ENCODE measurements at places on chromosomes 6 and 20.

DNA sequence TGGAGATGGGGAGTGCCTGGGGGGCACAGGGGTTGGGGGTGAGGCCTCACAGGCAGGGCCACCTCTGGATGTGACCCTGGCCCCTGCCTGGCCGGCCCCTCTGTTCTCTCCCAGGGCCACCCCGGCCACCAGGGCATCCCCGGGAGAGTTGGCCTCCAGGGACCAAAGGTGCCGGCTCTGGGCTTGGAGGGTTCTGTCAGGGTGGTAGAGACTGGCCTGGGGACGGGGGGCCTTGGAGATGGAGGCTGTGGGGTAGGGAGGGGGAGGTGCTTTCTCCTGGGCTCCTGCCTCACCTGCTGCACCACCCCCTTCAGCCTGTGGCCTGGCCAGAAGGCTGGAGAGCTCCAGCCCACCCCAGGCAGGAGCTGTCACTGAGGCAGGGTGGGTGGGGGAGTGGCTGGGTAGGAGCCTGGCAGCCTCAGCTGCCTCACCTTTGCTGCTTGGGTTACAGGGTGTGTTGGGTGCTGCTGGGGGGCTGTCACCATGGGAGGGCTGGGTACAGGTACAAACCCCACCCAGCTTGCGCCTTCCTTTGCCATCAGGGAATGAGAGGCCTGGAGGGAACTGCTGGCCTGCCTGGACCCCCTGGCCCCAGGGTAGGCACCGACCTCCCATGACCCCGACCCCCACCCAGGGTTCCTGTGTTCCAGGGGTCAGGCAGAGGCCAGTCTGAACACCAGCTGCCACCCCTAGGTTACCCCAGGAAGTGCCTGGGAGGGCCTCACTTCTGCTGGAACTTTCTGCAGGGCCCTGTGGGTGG, 32.7 kb downstream of the COL20A1 start:
- no peak for DNase-seq

- no peak for DNase-seq
These were observed 119.4 kb downstream of the ZFAND3 start for GRCh38 chr6:37938909-37939308.

GRCh38 chr6:11012976-11013720, 31.0 kb downstream of the ELOVL2 start:
- DNase-seq, result no peak

DNA sequence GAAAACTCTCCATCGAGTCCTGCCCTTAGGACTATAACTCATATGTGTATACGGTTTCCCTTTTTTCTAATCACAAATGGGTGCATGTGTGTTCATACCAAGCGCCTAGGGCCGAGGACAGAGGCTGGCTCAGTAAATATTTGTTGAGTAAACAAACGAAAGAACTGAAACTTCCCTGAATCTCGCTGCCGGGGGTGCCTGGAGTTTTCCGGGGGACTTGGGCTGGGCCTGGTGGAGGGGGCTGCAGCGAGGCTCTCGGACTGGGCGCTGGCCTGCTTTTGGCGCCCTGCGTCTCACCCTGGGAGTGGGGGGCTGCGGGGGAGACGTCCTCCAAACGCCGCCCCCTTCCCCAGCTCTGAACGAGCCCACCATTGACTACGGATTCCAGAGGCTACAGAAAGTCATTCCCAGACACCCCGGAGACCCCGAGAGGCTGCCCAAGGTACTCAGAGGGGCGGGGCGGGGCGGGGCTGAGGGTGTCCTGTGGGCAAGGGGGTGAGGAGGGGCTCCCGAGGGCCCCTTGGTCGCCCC, 49.0 kb downstream of the CPXM1 start:
- no peak for DNase-seq

GRCh38 chr6:137665342-137665934, 171.2 kb upstream of the OLIG3 start:
- DNase-seq, result no peak

- no peak for DNase-seq
These were observed 485.2 kb downstream of the GRIK2 start for GRCh38 chr6:101878554-101879276.

DNA sequence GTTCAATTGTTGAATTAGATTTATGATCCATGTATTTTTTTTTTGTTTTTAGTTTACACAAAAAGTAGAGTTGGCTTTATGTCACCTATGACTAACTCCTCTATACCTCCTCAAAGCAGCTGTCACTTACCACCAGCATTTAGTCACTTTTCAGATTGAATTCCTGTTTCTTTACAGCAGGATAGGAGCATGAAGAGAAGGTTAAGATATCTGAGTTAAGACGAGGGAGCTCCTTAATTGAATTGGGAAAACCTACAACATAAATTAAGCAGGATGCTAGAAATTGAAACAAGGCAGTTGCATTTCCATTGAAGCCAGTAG, 237.2 kb downstream of the FARS2 start:
- DNase-seq, result no peak

GRCh38 chr6:5905431-5906339, 101.0 kb downstream of the NRN1 start:
- DNase-seq, result no peak

DNA sequence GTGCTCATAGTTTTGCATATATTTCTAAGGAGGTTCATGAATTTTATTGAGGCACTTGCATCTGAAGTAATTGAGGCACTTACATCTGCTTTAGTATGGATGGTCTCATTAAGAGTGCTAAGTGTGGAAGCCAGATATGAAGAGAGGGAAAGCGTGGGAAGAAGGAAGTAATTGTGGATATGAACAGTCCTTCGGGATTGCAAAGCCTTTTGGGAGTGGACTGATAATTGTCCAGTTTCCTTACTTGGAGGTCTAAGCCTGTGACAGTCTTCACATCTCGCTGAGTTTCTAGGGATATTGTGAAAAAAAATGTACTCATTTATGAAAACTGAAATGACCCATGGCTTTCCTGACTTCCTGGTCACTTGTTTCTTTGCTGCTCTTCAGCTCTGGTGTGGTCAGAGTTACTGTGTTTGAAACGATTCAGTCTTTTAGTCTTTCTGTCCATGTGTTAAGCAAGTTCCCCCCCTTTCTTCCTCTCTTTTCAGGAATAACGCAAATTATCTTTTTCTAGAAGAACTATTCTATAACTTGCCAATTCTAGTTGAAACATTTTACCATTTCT, 137.3 kb downstream of the ZFAND3 start:
- no peak for DNase-seq

- DNase-seq, result no peak
These were observed 82.3 kb upstream of the PLCB4 start for GRCh38 chr20:8986631-8987030.

DNA sequence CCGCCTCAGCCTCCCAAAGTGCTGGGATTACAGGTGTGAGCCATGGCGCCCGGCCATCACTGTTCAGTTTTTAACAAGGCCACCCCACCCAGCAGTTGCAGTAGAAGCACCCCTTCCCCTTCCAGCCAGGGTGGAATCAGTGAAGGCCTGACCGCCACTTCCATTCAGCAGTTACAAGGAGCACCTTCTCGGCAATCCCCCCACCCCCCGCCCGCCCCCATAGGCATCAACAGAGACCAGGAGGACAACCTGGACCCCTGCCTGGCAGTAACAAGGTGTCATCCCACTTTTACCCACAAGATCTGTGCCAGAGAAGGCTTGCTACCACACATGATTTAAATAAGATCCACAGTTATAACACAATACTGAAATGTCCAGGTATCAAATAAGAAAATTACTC, 23.1 kb downstream of the NCR2 start:
- DNase-seq, result no peak

GRCh38 chr6:124400261-124400999, 561.8 kb upstream of the RNF217 start:
- no peak for DNase-seq

GRCh38 chr6:106385530-106385929, 25.0 kb downstream of the CRYBG1 start:
- no peak for DNase-seq

GRCh38 chr6:107816818-107817217, 7.3 kb downstream of the SCML4 start:
- no peak for DNase-seq

- no peak for DNase-seq
These were observed 173.0 kb downstream of the IBTK start for GRCh38 chr6:82074556-82074955.

GRCh38 chr20:45987108-45987780, 15.2 kb upstream of the ZNF335 start:
- DNase-seq, result no peak

- DNase-seq, result no peak
These were observed at the start of gene TEAD3 for GRCh38 chr6:35496841-35497570. TSS of gene TEAD3 (minus strand) at chr6:35497079.

DNA sequence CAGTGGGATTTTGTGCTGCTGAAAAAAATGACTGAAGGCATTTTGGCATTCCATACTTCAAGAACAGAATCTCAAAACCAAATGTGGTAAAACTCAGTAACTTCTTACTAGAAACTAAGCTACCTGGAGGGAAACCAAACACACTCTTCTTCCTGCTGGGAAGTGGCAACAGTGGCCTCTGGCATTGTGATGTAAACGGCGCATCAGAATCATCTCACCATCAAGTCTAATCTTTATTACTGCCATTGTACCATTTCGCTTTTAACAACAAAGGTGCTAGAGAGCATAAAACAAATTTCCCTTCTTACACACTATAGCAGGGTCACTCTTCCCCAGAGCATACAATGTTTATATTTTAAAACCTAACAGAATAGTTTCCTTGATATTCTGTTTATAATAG, 101.6 kb upstream of the CEP162 start:
- no peak for DNase-seq

DNA sequence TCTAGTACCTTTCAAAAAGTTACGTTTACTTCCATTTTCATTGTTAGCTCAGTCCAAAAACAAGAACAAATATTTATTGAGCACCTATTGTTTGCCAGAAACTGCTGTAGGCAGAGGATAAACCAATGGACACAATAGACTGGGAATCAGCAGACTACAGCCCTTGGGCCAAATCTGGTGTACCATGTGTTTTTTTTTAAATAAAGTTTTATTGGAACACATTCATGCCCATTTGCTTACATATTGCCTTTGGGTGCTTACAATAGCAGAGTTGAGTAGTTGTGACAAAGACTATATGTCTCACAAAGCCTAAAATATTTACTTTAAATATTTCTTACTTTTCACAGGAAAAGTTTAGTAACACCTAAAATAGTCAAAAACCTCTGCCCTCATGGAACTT, 216.1 kb downstream of the COL9A1 start:
- DNase-seq, result no peak

DNA sequence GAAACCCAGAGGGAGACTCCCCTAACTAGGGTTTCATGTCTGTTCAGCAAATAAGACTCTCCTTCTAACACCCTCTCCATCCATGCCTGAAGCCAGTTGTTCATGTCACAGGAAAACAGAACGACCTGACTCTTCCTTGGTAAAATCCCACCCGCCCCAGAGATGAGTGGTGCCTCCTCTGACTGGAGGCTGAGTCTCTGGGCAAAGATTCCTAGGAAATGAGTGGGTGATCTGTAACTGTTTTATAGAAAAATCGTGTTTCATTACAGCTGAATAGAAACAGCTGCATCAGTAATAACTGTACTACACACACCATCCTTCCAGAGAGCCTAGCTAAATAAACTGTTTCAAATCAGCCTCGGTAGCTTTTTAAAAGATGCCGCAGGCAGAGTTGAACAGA, 37.4 kb upstream of the MRPS10 start:
- DNase-seq, result no peak

DNA sequence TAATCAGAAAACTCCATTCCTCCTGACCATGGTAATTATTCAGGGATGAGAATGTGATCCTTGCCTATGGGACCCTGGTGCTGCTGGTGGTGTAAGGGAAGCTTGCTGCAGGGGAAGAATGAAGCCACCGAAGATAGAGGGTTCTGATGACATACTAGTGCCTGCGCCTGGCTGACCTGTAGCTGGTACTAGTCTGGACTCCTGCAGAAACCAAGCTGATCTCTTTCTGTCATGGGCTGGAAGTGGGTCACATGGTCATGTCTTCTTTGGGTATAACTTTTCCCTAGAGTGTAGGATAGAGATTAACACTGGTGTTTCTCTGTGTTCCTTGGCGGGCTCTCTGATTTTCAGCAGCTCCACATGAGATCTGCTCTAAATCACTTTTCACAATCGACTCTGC, 8.6 kb upstream of the SLC4A11 start:
- no peak for DNase-seq

DNA sequence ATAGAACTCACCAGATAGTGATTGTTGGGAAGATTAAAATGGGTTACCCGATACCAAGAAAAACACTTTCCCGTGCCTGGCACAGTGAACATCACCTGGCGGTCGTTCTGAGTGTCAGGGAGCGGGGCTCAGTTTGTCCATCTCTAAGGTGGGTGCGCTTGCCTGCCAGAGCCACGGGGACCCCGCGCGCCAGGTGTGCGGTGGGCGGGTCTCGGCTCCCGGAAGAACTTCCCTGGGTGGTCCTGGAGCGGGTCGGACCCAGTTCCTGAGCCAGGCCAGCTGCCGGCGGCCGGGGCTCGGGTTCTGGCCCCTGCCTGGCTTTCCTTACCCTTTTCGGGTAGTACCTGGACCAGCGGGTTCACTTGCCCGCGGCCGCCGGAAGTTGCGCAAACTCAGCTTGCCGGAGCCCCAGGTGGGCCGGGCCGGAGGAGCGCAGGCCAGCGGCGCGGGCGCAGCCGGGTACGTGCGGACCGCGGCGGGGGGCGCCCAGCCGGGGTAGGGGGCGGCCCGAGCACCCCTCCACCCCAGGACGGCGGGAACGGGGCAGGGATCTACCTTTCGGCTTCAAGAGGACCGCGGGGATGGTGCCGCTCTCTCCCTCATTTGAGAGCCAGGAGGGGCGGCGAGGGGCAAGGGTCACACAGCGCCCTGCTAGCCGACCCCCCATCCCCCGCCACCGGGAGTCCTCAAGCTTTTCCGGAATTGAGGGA, 7.5 kb downstream of the FAM110A start:
- DNase-seq, result no peak

DNA sequence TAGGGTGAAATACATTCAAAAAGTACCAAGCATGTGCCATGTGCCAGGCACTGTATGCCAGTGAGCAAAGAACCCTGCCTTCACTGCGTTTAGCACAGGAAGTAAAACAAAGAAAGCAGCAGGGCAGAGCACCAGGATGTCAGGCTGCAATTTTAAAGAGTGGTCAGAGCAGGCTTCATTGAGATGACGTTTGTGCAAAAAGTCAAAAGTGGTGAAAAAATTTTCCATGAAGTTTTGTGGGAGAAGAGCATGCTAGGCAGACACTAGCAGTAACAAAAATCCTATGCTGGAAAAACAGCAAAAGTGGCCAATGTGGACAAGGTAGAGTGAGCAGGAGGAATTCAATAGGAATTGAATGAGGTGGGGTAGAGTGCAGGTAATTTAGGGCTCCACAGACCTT, 31.3 kb downstream of the AKIRIN2 start:
- DNase-seq, result no peak

GRCh38 chr6:97594844-97595243, 311.8 kb upstream of the MMS22L start:
- DNase-seq, result no peak

- no peak for DNase-seq
These were observed 184.3 kb downstream of the JARID2 start for GRCh38 chr6:15430186-15430585.

DNA sequence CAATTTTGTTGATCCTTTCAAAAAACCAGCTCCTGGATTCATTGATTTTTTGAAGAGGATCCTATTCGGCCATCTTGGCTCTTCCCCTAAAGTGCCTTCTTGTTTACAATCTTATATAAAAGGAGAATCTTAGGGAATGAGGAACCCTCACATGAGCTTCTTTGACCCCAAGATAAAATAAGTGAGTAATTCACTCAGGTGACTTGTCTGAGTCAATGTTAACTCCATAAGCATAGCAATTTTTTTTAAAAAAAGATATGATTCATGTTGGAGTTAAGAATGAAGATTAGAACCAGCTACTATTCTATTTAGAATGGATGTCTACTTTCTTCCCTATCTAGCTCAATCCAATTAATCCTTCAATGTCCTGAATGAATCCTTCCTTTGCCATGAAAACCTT, 21.0 kb downstream of the WASF1 start:
- no peak for DNase-seq

- no peak for DNase-seq
These were observed 618.9 kb upstream of the GJE1 start for GRCh38 chr6:141513830-141514229.

All from iPS DF 6.9 (cell line).